H1 (cell line): ENCODE measurements at places on chromosomes 1 and 21. TPM values are rescaled to one million over a fixed set of nuclear protein-coding genes. Genes with fewer than 3 reads are reported as not detected.

CCDC190 gene
- total RNA-seq, result not detected in 2 replicates

COL9A2 gene
- 2.7 and 3.2 TPM in 2 replicates for total RNA-seq

- no peak for DNase-seq
Observed at GRCh38 chr1:72650843-72651435, 368.6 kb upstream of the NEGR1 start.

GRCh38 chr1:169044296-169044695 lies 62.2 kb upstream of the ATP1B1 start:
- no peak for DNase-seq

- no peak for DNase-seq
Observed at GRCh38 chr1:229420765-229421164, 13.1 kb downstream of the ACTA1 start.

DNA sequence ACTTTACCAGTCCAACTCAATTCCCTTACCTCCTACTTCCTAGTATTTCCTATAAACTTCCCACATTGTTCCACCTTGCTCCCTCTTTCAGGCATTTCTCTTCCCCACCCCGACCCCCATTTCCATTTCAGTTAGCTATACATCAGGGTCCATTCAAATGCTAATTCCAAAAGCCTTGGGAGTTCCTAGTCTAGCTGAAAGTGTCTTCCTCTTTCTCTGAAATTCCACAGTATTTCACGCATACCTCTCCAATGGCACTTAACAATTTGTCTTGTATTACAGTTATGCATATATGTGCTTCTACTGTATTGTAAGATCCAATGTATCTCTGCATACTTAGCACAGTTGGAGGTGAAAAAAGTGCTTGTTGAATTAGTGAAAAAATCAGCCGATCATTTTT lies 94.9 kb downstream of the ZNF644 start:
- peak; percentile 15 for DNase-seq

- no peak for DNase-seq
Observed at GRCh38 chr1:110248746-110249145, 38.6 kb downstream of the KCNC4 start.

DNA sequence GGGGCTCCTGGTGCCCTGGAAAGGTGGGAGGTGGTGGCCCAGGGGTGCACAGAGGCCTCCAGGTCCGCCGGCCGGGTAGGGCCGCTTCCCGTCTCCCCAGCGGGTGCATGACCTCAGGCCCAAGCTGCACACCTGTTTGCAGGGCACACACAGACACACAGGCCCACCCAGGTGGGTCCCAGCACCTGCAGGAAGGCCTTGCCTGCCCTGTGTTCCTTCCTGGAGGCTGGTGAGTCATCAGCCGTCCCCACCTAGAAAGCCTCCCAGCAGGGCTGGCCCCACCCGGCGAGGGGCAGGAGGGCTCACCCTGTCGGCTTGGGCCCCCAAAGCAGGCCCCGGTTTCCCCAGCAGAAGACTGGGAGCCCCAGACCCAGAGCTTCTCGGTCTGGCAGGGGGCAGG lies 23.6 kb upstream of the TTLL10 start:
- no peak for DNase-seq

GRCh38 chr1:151606384-151606783 lies 5.5 kb upstream of the SNX27 start:
- no peak for DNase-seq
